LHCN-M2 (cell line): ENCODE measurements at places on chromosomes 5 and 9. TPM values are rescaled to one million over a fixed set of nuclear protein-coding genes. Genes with fewer than 3 reads are reported as not detected.

The IL3 gene
- total RNA-seq: not detected in 2 replicates

The CENPK gene
- total RNA-seq: 41.5 and 42.8 TPM in 2 replicates

DNA sequence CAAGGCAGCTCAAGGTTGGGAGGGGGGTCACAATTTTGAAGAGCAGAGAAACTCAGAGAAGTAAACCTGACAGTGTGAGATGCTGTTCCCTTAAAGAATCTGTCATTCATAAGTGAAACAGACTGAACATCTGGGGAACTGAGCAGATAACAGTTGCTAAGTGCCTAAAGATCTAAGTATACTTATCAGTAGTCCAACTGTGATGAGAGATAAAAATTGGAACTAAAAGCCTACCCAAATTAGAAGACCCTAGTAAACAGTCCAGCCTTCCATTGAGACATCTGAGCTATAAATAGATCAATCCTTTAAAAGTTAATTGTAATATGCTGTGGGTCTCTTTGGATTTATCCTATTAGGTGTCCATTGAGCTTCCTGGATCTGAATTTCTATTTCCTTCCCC lies 692.8 kb upstream of the ZNF608 start:
- DNase-seq: no peak

The SURF4 gene
- 456 and 465 TPM in 2 replicates for total RNA-seq

The SV2C gene
- not detected in 2 replicates for total RNA-seq

GRCh38 chr5:89396278-89396954 lies 513.4 kb upstream of the MEF2C start:
- peak; percentile 37 for DNase-seq

The LIFR gene
- 16.6 and 20.4 TPM in 2 replicates for total RNA-seq

The CATSPER3 gene
- 0.11 TPM in 1 of 2 replicates, not detected in the other for total RNA-seq

The TMC1 gene
- not detected in 2 replicates for total RNA-seq

The C9orf50 gene
- not detected in 2 replicates for total RNA-seq

The GABRA1 gene
- not detected in 2 replicates for total RNA-seq

GRCh38 chr9:136190237-136190601 lies 14.7 kb downstream of the LHX3 start:
- no peak for DNase-seq

GRCh38 chr5:8919096-8919495 lies 626.8 kb downstream of the SEMA5A start:
- no peak for DNase-seq

GRCh38 chr5:77935506-77936364 lies 159.6 kb upstream of the TBCA start:
- peak; percentile 64 for DNase-seq
